ENCODE measurements at places on chromosomes 3 and 15.

DNA sequence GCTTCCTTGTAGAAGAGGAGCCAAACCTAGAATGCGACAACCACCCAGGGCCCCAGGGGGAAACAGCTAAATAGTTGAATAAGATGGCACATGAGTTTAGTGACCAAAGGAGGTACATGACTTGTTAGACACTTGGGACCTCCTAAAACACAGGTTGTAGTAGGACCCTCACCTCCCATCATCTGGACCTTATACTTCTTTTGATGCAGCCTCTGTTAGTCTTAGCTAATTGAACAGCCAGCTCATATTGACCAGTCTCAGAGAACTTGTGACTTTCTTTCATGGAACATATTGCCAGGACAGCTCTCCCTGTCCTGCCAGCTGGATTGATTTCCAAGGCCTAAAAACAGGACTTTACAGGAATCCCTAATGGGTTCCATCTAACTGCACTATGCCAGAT lies 45.0 kb downstream of the SPSB4 start:
- no peak for DNase-seq

DNA sequence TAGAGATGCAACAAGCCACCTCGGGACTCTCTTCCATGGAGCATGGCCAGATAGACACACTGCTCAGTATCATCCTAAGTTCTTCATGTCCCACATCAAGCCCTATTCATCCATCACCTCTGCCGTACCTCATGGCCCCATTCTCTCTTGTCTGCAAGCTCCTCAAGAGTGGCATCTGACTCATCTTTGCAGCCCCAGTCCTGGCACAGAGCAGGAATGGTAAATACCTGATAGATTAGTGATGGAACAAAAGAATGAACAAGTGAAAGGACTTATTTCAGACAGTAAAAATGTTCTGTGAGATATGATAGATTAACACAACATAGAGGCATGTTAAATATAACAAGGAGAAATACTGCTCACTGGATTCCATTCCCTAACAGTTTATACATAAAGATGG lies 176.4 kb downstream of the ISL2 start:
- DNase-seq: no peak

DNA sequence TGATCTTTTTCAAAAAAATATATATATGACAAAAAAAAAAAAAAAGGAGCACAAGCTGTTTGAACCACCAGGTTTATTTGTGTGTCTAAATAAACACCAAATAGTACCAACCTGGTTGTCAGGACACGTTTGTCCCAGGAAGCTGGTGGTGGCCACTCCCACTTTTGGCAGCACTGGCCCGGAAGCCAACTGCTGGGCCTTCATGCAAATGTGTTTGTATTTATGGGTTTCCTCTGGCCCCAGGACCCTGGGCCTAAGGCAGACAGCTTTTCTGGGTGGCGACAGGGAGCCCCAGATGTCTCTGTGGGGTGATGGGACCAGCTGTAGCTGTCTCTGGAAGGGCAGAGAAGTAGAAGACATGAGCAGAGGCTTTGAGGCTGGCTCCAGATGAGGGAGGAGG lies 31.6 kb downstream of the PRKCD start:
- DNase-seq: no peak

- DNase-seq: no peak
These were observed 65.6 kb downstream of the ITGA11 start for GRCh38 chr15:68366314-68366713.

DNA sequence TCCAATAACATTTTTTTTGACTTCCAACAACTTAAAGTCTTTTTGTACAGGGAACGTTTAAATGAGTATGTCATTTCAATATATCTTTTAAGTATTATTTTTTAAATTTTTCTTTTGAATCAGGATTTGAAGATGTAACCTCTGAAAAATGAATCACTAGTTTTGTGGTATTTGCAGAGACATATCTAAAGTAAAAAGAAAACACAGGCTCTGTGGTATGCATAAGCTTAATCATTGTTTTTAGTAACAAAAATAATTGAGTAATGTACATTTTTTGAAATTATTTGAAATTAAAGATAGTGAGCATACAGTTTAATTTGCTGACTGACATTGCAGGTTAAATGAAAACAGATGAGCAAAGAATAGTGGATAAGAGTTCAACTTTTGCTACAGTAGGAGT lies 531.3 kb downstream of the ROBO1 start:
- DNase-seq: no peak

GRCh38 chr3:35335703-35336102 lies 303.6 kb upstream of the ARPP21 start:
- DNase-seq: no peak

GRCh38 chr15:100373120-100373896 lies 31.5 kb upstream of the ADAMTS17 start:
- DNase-seq: no peak

DNA sequence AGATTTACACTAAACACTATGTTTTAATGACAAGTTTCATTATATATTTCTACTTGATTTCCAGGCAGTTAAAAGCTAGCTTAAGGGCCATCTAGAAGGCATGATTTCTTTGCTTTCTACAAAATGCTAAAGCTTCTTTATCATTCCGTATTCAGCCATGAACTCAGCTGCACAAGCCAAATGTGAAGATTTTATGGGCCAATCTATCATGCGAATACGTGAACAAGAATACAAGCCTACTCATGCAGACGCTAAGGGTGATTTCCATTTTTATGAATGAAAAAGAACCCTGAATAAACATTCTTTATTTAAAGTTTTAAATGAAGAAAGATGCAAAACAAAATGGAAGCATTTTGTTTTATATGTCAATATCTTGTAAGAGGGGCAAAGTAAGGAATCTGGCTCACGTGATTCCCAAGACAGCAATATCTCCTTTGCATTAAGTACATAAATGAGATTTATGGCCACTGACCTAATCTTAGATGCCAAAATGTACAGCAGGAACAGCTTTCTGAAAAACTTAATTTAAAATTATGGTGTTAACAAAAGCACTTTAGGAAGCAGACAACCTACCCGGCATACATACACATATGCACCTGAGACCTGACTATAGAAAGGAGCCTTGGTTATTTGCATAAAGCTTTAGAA lies 215.8 kb downstream of the DPH6 start:
- no peak for DNase-seq

GRCh38 chr3:112017091-112017490 lies 17.4 kb upstream of the TMPRSS7 start:
- DNase-seq: peak; percentile 64

- no peak for DNase-seq
These were observed 31.4 kb upstream of the PRTG start for GRCh38 chr15:55774113-55774970.

DNA sequence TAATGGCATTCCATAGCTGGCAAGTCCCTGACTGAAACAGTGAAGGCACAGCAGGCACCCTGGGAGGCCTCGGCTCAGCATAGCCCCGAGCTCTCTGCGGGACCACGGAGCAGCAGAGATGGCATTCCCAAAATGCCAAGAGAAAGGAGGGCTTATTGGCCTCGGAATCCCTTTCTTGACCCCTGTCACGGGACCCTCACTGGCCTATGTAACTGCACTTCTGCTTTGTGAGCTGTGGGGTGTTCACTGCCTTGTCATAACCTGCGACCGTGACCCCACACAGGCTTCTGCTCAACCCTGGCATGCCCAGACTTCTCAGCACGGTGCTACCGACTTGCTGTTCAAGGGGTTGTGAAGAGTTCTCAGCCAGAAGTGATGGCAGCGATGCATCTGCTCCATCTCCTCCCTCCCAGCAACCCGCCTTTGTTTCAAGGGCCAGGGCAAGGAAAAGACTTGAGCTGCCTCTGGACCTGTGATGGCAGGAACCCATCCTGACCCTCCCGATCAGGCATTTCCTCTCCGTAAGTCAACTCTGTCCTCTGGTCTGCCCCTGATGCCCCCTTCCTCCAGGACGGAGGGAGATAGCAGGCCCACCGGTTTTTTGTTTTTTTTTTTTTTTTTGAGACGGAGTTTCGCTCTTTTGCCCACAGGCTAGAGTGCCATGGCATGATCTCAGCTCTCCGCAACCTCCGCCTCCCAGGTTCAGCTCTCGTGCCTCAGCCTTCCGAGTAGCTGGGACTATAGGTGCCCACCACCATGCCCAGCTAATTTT lies 30.5 kb downstream of the EHD4 start:
- DNase-seq: no peak

DNA sequence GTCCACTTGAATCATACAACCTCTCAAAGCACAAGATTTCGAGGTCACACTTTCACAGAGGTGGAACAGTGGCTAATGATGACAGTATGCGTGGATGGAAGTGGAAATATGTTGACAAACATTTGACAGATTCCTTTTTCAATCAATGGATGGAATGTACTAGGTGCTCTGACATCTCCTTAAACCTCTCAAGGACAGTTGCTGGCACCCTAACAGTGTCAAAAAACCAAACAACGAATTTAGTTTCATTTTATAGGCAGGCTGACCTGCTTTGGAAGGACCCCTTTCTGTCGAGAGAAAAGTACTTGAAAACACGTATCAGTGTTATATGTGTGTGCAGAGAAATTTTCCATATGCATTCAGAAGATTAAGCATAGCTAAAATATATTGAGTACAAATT lies 779.8 kb upstream of the LMCD1 start:
- no peak for DNase-seq

Measured in kidney capillary endothelial cell (primary cell).